ENCODE measurements at places on chromosomes 3 and 15.

DNA sequence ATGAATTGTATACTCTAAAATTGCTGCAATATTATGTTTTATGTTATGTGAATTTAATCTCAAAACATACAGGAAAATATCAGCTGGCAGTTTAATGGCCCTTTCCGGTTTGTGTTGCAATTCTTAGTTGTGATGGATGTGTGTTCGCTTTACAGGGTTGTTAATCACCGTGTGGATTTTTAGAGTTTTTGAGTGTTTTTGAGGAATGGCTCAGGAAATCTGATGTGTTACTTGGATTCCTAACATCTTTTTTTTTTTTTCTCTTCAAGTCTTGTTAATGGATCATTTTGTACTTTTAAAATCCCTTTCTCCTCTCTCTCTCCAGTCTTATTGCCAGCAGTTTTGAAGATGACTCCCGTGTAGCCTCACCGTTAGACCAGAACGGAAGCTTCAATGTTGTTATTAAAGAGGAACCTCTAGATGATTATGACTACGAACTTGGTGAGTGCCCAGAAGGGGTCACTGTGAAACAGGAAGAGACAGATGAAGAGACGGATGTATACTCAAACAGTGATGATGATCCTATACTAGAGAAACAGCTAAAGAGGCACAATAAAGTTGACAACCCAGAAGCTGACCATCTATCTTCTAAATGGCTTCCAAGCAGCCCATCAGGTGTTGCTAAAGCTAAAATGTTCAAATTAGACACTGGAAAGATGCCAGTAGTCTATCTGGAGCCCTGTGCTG is 35.7 kb downstream of the MGA start:
- peak; percentile 41 for DNase-seq

GRCh38 chr3:187843654-187844053 is 98.4 kb upstream of the BCL6 start:
- DNase-seq: no peak

- no peak for DNase-seq
These were observed 185.6 kb downstream of the PLCL2 start for GRCh38 chr3:17070161-17070959.

DNA sequence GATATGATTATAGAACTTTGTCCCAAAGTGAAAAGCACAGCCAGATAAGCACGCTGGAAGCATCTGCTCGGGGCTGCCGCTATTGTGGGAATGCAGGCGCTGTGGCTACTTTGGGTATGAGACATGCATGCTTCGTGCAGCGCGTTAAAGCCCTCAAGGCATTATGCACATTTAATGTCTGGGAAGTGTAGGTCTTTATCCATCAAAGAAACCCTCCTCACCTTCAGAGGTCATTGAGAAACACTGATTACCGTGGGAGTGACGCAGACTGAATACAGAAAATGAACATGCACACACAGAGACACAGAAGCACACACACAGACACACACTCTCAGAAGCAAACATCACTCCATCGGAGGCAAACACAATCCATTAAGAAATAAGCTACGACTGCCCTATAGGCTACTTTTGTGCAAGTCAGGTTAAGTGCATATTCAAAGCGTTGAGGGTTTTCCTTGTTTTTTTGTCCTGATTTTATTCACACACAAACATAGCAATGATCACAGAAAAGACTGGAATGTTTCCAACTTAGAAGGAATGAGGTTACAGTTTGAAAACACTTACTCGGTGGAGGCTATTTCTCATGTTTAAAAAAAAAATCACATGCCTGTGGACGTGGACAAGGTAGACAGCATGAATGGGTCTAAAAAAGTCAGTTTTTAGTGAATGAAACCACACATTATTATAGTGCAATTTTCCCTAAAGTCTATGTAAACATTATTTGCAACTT is 68.5 kb downstream of the PLCH1 start:
- no peak for DNase-seq

DNA sequence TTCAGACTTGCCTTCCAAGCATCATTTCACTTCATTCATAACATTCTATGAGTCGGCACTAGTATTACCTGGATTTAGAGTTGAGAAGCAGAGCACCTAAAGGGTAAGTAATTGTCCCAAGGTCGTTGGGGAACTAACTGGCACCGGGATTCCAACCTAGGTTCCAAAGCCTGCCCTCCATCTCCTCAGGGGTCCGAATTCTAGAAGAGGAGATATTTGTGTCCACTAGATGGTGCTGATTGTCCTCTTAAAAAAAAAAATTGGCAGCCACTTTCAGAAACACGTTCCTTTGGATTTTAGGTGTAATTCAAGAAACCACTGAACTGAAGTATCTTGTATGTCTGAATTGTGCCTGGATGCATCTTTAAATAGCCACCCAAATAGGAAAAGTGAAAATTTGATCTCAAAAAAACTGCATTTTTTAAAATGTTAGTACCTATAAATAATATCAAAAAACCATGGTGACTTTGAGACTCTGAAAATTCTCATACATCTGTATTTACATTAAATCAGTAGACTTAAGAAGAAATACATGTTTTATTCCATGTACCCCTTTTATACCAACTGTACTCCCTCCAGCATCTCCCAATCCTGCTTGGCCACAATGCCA is 3.9 kb upstream of the FSIP1 start:
- peak; percentile 26 for DNase-seq

Measured in central memory CD4-positive, alpha-beta T cell (primary cell).